Activated CD4-positive, CD25-positive, alpha-beta regulatory T cell treated with anti-CD3 and anti-CD28 coated beads, Interleukin-2, amount 50 U/mL, for 16 hours (primary cell): ENCODE measurements at places on chromosomes 1 and 21.

GRCh38 chr1:229131243-229132105 lies 139.4 kb upstream of the RAB4A start:
- DNase-seq, result no peak

DNA sequence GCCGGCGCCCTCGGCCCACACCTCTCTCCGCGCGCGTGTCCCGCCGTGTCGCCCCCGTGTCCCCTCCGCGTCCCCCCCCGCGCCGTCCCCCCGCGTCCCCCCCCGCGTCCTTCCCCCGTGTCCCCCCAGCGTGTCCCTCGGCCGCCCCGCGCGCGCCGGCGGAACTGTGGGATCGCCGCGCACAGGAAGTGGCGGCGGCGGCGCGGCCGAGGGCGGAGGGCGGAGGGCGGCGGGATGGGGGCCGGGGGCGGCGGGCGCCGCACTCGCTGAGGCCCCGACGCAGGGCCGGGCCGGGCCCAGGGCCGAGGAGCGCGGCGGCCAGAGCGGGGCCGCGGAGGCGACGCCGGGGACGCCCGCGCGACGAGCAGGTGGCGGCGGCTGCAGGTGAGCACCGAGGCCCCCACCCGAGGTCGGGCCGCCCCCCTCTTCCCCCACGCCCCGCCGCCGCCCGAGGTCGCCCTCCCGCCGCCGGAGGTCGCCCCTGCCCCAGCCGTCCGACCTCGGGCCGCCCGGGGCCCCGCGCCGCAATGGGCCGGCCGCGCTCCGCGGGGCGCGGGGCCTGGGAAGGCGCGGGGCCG lies at the start of gene AGPAT3:
AGPAT3 (plus strand) TSS at position 262 of the 578 bp plus-strand sequence. CDS start 94,459 bp downstream, outside the sequence.
- DNase-seq, result no peak

GRCh38 chr1:41905093-41905675 lies 13.5 kb downstream of the HIVEP3 start:
- DNase-seq, result no peak

GRCh38 chr1:1014799-1015681 lies 1.7 kb downstream of the ISG15 start:
- DNase-seq, result no peak

DNA sequence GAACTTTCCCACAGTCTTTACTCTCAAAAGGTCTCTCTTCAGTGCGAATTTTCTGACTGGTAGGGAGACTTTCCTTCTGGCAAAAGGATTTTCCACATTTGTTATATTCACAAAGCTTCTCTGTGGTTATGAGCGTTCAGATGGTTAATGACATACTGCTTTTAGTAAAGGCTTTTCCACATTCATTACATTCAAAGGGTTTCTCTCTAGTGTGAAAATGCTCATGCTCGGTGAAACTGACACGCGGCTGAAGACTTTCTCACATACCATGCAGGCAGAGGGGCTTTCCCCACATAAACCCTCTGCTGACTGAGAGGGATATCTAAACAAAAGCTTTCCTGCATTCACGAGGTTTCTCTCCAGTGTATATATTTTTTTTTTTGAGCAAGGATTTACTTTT lies 9.9 kb upstream of the KLF18 start:
- no peak for DNase-seq

- DNase-seq, result no peak
These were observed 150.9 kb downstream of the ZC3H11B start for GRCh38 chr1:219461981-219462400.

GRCh38 chr1:41501581-41501980 lies 17.1 kb upstream of the EDN2 start:
- DNase-seq, result no peak

- DNase-seq, result no peak
These were observed 150.6 kb downstream of the SDCCAG8 start for GRCh38 chr1:243406424-243406823.

DNA sequence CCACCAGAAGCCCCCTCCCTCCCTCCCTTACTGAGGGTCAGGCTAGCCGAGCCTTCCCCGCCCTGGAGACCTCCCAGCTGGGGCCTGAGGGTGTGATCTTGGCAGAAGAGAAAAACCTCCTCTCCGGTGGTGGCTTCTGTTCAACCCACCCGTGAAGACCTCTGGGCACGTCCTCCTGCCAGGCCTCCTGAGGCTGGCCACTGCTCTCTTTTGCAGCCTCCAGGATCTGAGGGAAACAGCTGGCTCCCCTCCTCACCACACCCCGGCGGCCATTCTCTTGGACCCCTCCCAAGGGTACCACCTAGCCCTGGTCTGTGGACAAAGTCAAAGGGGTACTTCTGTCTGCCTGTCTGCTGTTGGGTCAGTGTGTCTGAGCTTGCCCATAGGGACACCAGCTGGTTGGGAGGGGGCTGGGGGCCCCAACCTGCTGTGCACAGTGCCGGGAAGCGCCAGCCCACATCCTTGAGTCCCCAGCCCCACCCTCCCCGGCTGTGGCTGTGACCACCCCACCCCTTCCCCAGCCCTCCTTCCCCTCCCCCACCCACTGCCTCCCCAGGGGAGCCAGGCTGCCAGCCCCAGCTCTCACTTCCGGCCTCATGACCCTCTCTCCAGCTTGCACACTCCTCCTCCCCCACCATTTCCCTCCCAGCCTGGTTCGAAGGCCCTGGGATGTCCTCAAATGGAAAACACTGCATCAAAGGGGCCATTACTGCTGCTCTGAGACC lies 48.1 kb downstream of the AHDC1 start:
- DNase-seq, result no peak
